ENCODE measurements at places on chromosomes 7 and 10.

DNA sequence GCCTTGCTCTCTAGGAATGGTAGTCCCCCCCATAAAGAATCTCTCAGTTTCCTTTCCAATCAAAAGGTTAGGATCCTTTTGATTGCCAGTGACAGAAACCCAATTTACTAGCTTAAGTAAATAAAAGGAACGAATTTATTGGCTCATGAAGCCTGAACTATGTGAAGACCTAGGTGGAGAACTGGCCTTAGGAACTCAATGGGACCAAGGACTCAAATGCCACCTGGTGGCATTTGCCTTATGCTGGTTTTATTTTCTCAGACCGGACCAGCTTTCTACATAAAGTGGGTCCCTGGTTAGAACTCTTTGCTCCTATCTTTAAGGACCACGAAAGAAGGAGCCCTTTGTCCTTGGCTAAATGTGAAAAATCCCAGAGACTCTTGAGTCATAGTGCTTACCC, 25.4 kb downstream of the CFTR start:
- DNase-seq: no peak

- peak; percentile 52 for DNase-seq
These were observed 42.3 kb downstream of the GPAM start for GRCh38 chr10:112141292-112141691.

- peak; percentile 91 for DNase-seq
These were observed 45.5 kb downstream of the DPYSL4 start for GRCh38 chr10:132232023-132232951.

- DNase-seq: no peak
These were observed 112.1 kb downstream of the SGMS1 start for GRCh38 chr10:50511492-50512213.

- DNase-seq: no peak
These were observed 230.8 kb downstream of the SKAP2 start for GRCh38 chr7:26633557-26633956.
